Lower leg skin (tissue), 4 donors: ENCODE measurements at places on chromosomes 5 and 9.

DNA sequence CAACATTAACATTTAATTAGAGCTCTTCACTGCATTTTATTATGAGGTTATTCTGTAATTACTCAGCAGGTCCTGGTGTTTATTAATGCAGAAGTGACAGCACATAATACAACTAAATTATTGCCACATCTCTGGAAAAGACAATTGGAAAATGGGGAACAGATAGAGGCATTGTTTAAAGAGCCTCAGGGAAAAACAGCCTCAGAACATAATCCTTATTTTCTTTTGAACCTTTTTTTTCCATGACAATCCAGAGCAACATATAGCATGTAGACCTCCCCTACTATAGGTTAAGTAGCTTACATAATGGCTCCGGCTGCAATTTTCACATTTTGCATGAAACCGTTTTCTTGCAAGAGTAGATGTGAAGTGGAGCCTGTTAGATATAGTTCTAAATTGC lies 87.2 kb downstream of the RMI1 start:
- DNase-seq, result no peak

DNA sequence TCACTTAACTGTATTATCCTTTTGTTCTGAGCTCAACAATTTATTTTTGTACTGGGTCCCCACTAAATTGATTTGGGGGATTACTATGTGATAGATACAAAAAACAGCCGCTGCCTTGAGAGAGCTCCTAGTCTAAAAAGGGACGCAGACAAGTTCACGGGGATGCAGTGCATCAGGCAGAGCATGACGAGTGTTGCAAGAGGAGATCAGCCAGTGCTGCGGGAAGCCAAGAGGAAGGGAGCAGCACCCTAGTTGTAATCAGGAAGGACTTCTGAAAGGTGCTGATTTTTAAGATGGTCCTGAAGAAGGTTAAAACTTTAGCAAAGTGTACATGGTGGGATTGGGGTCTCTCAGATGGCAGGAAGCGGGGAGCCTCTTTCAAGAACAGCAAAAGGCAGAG lies 15.8 kb downstream of the GALNT10 start:
- DNase-seq, result no peak

GRCh38 chr5:35878079-35878478 lies 21.4 kb downstream of the IL7R start:
- DNase-seq, result no peak

DNA sequence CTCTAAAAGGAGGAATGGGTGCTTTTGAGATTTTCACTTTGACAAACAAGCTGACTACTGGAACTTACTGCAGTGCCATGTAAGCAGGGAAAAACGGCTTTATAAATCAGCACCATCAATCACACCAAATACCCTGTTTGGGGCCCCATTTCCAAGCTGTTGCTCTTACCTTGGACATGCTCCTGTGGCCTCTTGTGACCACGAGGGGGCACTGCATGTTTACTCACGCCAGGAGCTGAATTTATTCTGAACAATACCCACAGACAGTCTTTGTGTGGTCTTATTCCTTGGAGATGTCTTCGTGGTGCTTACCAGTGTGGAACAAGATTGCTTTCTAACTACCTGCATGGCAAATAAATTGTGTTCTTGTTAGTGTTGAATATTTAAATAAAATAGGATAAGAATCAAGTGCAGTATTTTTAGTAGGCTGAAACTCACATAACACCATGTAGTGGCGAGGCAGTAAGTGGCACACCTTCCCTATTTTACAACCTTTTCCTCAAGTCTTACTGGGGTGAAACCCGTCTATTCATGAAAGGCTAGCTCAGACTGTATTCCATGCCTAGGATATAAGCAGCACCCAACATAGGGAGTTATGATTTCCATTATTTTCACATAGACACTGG lies 155.5 kb upstream of the NMUR2 start:
- no peak for DNase-seq

GRCh38 chr9:89661956-89662717 lies 57.3 kb downstream of the GADD45G start:
- peak; percentile 99 for DNase-seq

DNA sequence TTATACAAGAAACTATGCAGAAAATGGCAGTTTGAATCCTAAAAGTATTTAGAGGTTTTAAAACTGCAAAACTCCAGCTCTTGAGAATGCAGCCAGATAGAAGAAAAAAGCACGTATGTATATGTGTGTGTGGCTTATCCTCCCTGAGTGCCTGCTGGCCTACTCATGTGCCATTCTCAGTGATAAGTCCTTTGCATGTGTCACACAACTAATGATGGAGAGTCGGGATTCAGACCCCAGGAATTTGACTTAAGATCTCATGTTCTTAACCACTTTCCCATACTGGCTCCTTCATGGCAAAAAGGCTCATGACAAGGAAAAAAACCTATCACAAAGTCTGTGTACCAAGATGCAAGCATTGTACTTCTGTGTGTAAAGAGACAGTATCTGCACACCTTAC lies 26.6 kb downstream of the SMARCA2 start:
- DNase-seq, result no peak

GRCh38 chr9:112354081-112354743 lies 20.8 kb upstream of the PTBP3 start:
- no peak for DNase-seq

- DNase-seq, result no peak
Observed at GRCh38 chr9:33465096-33465495, 8.6 kb downstream of the NOL6 start.

DNA sequence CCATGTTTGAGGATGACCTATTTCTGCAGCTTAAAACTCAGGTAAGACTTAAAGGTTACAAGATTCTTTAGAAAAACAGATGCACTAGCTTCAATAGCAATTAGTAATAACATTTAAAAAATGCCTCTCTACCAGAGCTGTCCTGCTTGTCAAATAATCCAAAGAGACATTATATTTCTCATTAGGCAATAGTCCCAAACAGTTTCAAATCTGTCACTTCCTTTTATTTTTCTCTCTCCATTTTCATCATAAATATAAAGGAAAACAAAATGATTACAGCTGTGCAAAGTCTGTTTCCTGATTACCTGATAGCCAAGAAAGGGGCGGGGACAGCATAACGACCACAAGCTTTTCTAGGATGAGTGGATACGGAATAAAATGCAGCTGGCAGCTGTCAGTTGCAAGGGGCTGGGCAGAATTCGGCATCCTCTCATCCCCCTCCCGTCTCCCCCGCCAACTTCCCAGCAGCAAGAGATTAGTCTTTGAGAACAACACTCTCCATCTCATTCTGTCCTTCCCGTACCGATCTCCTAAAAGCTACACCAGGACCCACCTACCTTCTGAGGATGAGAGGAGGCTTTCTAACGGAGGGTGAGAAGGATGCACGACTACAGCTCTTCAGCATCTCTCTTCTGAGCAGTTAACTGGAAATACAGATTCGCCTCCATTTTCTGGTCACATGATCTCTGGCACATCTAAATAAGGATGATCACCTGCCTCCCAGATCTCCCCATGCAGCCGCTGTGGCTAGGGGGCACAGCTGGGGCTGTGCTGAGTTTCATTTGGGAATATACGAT lies 72.5 kb upstream of the PCA3 start:
- no peak for DNase-seq

DNA sequence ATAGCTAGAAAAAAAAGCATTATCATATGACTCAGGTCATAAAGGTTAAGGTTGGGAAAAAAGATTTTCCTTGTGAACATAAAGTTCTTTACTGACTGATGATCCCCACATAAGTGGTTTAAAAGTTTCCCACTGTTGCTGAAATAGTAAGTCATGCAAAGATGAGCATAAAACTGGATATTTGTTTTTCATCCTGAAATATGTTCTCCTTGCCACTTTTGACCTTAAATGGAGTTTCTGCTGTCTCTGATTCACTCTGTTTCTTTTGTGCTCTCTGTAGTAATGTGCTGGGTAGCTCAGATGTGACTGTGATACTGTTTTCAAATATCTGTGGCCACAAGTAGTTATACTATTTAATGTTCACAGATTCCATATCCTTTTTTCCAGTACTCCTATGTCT lies 162.5 kb upstream of the GAS1 start:
- no peak for DNase-seq

GRCh38 chr5:150062216-150062922 lies 24.0 kb downstream of the CSF1R start:
- DNase-seq, result no peak

- DNase-seq, result no peak
Observed at GRCh38 chr5:69512740-69513260, 20.2 kb downstream of the OCLN start.

DNA sequence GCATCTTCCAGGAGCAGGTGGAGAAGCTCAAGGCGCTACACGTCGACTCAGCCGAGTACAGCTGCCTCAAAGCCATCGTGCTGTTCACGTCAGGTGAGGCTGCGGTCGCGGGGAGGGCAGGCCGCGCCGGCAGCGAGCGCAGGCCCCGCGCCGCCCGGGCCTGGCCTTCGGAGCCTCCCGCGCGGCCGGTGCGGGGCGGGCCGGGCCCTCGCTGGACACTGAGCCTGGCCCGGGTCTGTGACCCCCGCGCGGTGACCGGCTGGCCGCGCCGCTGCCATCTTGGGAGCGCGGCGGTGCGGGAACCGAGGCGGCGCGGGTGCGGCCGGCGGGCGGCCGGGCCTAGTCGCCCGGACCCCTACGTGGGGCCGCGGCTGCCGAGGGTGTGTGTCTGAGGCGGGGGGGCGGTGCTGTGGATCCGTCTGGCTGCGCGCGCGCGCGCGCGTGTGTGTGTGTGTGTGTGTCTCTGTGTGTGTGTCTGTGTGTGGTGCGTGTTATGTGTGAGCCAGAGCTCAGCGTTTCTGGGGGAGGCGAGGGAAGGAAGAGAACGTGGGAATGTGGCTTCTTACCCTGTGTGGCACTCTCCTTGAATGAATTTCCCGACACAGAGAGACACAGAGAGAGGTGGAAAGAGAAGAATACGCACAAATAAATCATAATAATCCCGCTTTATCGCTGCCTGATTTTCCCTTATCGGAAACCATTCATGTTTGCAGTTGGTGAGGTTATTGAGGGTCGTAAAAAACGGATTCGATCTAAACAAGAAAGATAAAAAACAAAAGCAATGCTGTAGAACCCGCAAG lies 5.5 kb downstream of the NR2F1 start:
- DNase-seq, result no peak

- DNase-seq, result no peak
Observed at GRCh38 chr9:107158321-107158720, 124.8 kb upstream of the RAD23B start.

- DNase-seq, result no peak
Observed at GRCh38 chr9:79490657-79491248, 81.0 kb upstream of the TLE4 start.

DNA sequence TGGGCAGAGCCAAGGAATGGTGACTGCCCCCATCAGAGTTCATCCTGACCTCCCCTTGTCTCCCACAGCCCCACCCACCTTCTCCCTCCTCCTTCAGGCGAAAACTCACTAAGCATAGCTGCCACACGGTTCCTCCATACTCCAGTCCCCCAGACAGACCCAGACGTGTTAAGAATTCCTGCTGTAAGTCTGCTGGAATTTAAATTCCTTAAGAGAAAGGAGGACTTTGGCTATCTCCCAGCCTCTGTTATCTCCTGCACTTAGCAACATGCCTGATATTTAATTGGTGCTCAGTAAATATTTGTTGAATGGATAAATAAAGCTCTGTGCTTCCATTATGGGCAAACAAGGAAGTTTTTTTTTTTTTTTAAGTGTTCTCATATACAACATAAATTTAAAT lies 213.7 kb downstream of the RFK start:
- no peak for DNase-seq

GRCh38 chr5:76690704-76691466 lies 25.0 kb upstream of the F2R start:
- no peak for DNase-seq

- DNase-seq, result no peak
Observed at GRCh38 chr5:159582756-159583541, 252.7 kb upstream of the IL12B start.

DNA sequence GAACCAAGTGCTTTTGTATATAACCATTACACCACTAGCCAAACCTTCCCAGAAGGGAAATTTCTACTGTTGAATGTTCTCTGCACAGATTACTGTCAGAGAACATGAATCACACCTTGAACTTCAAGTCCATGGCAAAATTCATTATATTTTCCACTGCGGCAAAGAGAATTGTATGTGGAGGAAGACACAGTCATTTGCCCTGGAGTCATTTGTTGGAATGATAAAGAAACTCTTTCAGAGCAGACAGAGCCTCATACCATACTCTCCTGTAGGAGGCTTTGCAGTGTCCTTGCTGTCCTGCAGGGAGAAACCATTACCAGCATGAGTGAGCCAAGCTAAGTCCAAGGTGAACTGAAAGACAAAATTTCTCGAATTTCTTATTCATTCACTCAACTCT lies 369.0 kb downstream of the ARHGEF28 start:
- no peak for DNase-seq

DNA sequence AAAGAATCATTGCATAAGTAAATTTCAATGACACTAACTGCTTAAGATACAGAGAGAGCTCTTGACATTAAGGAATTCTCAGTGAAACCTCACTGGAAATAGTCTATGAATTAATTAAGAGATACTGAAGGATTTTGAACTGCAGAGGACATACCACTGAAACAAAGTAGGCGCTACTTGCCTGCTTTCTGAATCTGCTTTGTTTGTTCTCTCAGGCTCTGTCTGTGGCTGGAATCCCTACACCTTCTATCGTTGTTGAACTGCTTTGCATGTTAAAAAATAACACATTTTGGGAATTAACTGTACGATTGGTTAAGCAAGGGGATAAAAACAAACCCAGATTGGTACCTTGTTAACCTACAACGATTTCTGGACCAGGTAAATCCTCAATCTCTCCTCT lies 435.2 kb downstream of the PDE4D start:
- DNase-seq, result no peak

GRCh38 chr9:93124793-93125192 lies 9.3 kb downstream of the NINJ1 start:
- DNase-seq, result no peak
